ENCODE measurements at places on chromosomes 7 and 10.

DNA sequence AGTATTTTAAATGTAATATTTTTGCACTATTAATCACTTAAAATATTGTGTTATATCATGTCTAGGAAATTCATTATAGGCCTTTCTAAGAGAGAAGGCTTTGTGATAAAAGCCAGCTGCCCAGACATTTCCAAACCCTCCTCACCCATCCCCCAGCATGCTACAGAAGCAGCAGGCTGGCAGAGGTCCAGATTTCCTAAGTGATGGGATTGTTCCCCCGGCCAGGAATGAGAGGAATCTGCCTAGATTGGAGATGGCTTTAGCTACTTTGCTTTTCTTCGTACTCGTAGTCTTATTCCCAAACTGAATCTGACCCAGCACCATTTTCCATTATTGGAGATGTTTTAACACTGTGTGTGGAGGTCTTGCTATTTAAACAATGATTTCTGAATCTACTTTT, 29.4 kb downstream of the CDK14 start:
- DNase-seq = no peak

- no peak for DNase-seq
These were observed 2.2 kb downstream of the MEOX2 start for GRCh38 chr7:15684111-15684800.

- no peak for DNase-seq
These were observed 69.5 kb downstream of the NPSR1 start for GRCh38 chr7:34727464-34727995.

DNA sequence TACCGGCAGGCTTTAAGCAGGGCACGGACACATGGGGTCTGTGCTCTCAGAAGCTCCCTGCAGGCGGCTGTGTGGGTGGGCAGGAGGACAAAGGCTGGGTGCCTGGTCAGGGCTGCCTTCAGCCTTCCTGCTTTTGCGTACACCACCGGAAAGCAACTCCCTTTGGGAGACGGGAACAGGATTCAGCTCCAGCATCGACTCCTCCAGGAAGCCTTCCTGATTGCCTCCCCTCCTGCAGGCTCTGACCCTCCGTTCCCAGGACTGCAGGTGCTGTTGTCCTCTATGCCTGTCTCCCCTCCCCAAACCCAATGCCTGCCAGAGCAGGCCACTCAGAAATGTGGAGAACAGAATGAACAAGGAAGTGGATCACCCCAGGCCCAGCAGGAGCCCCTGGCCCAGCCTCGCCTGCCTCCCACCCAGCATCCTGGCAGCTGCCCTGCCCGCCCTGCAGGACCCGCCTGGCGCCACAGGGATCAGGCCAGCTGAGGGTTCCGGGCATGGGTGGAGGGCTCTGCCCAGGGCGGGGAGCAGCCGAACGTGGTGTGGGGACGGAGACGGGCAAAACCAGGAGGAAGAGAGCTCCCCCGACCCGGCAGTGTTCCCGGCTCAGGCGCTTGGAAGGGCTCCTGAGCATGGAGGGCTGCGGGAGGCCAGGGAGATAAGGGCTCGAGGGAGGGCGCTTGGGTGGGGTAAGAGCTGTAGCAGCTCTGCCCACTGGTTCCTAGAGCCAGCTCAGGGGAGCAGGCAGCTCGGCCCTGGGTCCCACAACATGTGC, 6.2 kb upstream of the ELN start:
- DNase-seq = no peak

DNA sequence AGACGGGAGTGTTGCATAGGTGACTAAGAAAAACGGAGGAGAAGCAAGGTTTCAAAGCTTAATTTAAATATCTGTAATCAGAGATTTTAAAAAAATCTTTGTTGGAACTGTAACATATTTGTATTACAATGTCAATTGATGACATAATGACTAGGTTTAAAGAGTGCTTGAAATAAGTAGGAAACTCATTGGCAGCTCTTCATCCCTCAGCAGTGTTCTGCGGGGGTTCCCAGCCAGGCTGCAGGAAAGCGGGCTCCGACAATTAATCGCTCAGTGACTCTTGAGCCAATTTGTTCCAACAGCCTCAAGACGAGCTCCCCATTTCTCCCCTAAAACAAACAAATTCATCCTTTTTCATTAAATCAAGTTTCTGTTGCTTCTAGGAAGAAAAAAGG, 22.6 kb downstream of the CPXM2 start:
- DNase-seq = no peak

DNA sequence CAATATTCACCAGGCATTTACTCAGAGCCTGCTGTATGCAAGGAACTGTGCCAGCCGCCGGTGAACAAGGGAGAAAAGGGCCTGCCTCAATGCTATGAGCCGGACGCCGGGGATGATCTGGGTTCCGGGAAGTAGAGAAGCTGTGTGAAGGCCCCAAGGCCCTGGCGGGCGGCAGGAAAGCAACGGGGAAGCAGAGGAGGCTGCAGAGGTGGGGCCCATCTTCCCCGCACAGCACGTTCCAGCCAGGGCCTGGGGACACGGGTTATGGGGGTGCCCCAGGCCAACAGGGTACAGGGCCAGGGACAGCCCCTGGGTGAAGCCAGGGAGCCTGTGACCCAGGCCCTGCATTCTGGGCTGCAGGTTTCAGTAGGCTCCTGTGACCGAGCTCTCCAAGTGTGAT, 179.3 kb downstream of the MAD1L1 start:
- no peak for DNase-seq

- no peak for DNase-seq
These were observed 42.2 kb upstream of the MAGI2 start for GRCh38 chr7:79495544-79496272.

GRCh38 chr7:158957510-158957906, 101.2 kb downstream of the DYNC2I1 start:
- DNase-seq = no peak

GRCh38 chr7:102943423-102944169, 30.8 kb downstream of the LRRC17 start:
- no peak for DNase-seq

- no peak for DNase-seq
These were observed 1006.6 kb upstream of the LRRN3 start for GRCh38 chr7:110084181-110084807.

DNA sequence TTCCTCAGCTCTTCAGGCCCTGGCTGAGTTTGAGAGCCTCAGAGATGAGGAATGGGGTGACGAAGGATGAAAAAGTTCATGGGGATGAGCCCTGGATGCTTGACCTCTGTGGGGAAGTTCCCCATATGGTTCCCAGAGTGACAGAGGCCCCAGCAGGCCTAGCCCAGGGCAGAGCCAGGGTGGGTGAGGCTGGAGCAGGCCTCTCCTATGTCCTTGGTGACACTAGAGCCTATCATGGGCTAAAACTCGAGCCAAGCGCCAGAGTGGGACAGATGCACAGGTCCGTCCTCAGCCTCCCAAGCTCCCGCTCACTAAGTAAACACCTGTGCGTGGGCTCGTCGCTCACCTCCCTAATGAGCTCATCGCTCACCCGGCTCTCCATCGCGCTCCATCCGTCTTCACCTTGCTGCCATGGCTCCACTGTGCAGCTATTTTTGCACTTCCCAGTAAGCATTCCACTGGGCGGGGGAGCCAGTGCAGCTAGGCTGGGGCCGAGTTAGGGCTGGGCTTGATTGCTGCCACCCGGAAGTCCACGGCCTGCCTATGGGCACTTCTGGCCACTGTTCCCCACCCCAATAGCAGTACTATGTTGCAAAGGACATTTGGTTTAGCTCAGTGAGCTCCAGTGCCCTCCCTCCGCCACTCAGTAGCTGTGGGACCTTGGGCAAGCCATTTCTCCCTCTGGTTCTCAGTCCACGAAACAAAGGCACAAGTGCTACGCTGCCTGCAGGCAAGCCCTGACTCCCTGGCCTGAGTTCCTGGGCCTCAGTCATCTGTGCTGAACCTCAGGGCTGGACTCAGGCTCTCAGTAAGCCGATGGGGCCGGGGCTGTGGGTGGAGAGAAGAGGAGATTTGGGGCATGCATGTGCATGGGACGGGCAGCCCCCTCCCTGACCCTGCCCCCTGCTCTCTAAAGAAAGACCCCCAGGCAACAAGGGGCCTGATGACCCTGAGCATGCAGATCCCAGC, 117.3 kb upstream of the PCBD1 start:
- DNase-seq = no peak

- DNase-seq = no peak
These were observed 63.7 kb downstream of the ARHGAP12 start for GRCh38 chr10:31864834-31865518.
